ENCODE measurements at places on chromosomes 1 and 21.

- DNase-seq = no peak
Measured at GRCh38 chr1:108717774-108718316, 5.1 kb downstream of the FNDC7 start.

GRCh38 chr1:10657088-10657847, 139.2 kb downstream of the CASZ1 start:
- no peak for DNase-seq

- DNase-seq = no peak
Measured at GRCh38 chr1:193458628-193459027, 272.2 kb upstream of the B3GALT2 start.

DNA sequence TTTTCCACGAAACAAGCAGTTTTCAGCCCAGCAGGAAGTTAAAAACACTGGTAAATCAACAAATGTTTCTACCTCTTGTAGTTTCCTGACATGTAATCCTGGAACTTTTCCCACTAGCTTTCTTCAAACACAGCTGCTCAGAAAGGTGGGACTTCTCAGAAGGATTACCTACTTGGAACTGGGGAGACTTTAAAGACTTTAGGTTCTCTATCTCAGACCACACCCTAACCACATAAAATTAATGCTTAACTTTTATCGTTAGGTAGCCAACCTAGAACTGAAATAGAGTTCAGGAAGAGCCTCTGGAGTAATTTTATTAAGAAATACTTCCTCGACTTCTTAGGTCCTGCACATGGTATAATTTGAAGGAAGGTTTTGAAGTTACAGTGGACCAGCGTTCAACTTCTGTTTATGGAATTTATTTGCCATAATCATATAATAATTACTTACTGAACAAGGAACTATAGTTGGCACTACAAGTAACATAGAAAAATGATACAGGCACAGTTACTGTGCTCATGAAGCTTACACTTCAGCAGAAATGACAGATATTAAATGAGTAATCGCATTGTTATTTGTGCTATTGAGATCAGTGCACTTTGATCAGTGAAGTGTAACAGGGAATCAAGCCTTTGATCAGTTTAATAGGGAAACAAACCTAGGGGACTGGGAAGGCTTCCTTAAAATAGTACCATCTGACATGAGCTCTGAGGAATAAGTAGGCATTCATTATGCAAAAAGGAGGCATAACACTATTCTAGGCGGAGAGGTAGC, at the start of gene BCL2L15:
Gene BCL2L15, minus strand, starts transcription at position 180 of the 774 bp plus-strand sequence. CDS start 206 bp downstream, outside the sequence.
- no peak for DNase-seq

- no peak for DNase-seq
Measured at GRCh38 chr1:179770887-179771502, 27.9 kb downstream of the FAM163A start.

DNA sequence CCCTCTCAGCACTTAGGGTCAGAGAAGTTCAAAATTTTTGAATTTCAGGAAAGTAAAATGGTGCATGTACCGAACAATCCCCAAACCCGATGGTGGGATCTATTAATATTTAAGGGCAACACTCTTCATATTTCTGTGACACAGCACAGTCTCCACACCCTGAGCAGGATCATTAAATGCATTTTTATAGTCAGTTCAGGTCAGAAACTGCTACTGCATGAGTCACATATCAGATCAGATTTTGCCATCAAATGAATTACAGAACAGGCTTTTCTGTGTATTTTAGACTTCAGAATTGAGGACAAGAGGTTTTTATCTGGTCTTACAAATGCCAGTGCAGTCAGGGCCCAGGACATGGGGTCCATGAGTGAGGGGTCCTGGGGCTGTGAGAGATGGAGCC, 79.2 kb downstream of the RIPK4 start:
- DNase-seq = no peak

- DNase-seq = no peak
Measured at GRCh38 chr1:92848201-92848600, 16.4 kb downstream of the RPL5 start.

DNA sequence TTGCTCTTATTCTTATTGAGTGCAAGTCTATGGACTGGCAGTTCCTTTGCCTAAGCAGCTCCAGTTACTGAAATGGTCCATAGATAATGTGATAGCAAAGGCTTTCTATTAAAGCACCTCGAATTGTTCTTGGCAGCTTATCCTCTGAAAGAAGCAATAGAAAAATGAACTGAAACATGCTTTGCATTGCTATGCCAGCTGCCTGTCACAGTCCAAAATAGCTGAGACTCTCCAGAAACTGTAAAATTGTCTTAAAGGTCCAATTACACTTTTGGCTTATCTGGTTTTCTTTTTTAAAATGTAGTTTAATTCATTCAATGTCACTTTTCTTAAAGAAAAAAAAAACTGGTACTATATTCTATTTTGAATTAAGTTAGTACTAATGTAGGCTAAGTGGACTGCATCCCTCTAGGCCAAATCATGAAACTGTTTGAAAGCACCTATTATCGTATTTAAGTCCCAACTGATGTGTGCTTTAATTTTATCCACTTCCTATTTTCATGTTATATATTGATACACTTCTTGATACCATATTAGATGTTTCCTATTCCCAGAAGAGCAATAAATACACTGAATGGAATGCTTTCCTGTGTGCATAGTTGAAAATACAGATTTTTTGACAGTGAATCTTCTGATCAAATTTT, 208.0 kb upstream of the DEPDC1 start:
- DNase-seq = no peak

DNA sequence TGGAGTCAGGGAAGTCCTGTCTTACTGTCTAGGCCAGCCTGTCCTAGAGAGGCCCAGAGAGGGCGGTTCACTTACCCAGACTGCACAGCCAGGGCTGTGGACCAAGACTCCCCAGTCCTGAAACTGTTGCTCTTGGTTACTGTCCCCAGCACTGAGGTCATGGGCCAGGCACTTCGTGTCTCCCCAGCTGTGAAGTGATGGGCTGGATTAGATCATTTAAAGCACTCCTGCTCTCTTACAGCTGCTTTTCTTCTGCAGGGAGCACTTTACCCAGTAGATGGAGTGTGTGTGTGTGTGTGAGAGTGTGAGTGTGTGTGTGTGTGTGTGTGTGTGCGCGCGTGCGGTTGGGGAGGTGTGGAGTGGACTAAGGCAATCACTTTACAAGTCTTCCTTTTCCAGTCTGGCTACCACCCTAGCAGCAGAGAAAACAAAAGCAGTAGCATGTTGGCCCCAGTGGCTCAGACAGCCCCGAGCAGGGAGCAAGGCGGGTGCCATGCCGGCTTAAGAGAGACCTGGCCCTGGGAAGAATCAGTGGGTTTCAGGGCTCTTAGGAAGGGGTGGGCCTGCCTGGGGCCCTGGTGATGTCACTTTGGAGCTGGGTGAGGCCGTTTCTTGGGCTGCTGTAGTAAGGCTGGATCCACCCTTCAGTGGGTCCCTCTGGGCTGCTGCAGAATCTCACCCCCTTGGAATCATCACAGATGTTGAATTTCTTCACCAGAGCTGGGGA, 2.4 kb downstream of the SPSB1 start:
- DNase-seq = peak; percentile 12

GRCh38 chr1:108955881-108956280, 7.4 kb downstream of the CLCC1 start:
- DNase-seq = no peak

- DNase-seq = no peak
Measured at GRCh38 chr1:206021008-206021625, 2.6 kb downstream of the CTSE start.

GRCh38 chr1:154759196-154759595, 110.9 kb downstream of the KCNN3 start:
- DNase-seq = no peak

GRCh38 chr1:11957897-11958296, 22.3 kb upstream of the MFN2 start:
- DNase-seq = no peak

DNA sequence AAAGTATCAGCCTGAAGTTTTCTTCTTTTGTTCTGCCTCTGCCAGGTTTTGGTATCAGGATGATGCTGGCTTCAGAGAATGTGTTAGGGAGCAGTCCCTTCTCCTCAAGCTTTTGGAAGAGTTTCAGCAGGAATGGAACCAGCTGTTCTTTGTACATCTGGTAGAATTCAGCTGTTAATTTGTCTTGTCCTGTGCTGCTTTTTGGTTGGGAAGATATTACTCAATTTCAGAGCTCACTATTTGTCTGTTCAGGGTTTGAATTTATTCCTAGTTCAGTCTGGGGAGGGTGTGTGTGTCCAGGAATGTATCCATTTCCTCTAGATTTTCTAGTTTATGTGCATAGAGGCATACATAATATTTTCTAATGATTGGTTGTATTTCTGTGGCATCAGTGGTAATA, 12.8 kb downstream of the ZNF678 start:
- no peak for DNase-seq

GRCh38 chr1:21335750-21336224, 45.5 kb upstream of the ECE1 start:
- peak; percentile 98 for DNase-seq

DNA sequence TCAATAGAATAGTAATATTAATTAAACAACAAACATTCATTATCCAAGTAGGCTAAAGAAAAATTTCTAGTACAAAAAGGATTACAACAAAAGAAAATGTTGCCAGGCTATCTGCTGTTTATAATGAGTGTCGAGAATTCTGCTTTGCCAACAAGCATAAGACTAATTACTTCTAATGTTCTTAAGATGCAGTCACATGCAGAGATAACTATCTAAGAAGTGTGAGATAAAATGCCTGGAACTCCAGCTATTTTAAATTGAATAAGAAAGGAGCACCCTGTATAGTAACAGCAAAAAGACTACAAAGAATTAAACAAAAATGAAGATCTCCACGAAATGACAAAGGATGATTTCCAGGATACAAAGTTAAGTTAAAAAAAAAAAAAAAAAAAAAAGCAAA, 59.9 kb downstream of the APP start:
- DNase-seq = no peak

GRCh38 chr1:229368347-229368746, 25.5 kb upstream of the CCSAP start:
- no peak for DNase-seq

DNA sequence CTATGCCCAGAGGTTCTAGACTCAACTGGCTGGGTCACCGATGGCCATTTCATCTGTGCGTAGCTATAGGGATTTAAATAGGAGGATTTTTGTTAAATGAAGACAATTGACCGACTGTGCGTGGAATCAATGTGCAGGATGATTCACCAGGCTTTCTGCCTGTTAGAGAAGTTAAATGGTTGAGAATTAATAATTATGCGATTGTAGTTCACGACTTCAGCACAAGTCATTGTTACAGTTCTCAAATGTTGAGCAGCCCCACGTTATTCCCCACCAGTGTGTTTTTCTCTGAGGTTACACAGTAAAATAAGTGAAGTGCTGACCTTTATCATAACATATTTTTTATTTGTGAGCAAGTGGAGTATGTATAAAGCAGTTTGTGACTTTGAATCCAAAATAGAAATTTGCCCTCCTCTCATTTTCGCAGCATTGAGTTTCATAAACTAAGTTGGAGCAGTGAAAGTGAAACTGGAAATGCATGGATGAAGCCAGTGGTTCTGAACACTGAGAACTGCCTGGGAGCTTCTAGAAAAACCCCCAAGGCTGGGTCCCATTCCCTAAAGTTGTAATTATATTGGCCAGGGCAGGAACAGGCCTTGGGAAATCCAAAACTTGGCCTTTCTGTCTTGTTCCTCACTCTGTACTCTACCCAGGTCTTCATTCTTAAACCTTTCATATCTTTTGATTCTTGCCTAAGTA, 102.6 kb downstream of the GALNT2 start:
- no peak for DNase-seq
